BE2C (cell line): ENCODE measurements at places on chromosomes 2 and 18.
A peak's percentile ranks its signal among the peaks of the same experiment; 100 is the strongest.

GRCh38 chr2:197209742-197210408, 100.7 kb downstream of the ANKRD44 start:
- no peak for DNase-seq

DNA sequence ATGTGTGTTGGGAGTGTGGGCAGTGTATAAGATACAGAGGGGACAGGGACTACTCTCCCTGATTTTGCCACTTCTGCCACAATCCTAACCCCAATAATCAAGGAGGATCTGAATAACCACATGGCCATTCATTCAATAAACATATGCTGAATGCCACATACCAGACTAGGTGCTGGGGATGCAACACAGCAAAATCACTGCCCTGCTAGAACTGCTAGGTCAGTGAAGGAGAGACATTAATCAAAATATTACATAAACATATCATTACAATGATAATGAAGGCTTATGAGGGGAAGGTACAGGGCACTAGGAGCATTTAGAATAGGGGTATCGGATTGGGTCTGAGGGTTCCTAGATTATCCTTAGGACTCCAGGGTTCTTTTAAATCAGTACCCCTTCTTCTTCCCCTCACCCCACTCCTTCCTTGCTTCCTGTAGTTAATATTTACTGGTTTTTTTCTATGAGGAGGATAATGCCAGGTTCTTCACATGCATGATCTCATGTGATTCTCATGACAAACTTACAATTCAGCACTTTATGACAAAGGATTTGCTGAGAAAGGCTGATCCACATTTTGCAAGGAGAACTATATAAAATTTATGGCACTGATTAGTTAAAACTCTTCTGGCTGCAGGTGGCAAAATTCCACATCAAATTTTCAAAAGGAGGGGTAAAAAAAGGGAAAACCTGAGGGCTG, 56.4 kb upstream of the PCBP1 start:
- DNase-seq, result no peak

- no peak for DNase-seq
Measured at GRCh38 chr18:57627488-57627887, 5.9 kb upstream of the NARS1 start.

DNA sequence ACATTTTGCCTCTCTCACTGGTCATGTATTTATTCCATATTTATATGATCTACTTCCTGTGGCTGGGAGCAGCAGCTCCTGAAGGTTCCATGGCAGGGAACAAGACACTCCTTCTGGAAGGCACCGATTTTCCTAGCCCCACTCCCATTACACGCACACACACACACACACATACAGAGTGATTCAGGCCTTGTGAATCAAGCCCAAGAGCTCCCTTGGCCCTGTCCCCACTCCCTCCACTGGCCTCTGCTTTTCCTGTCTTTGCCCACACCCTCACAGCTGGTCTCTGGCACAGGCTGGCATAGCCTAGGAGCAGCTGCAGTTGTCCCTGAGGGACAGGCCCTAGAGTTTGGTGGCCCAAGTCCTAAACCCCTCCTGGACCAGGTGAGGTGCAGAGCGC, 201.7 kb downstream of the NAPG start:
- DNase-seq, result no peak

GRCh38 chr2:236503100-236503499, 66.5 kb upstream of the ACKR3 start:
- DNase-seq, result no peak

- no peak for DNase-seq
Measured at GRCh38 chr18:58339890-58340289, 289.0 kb downstream of the ALPK2 start.

- peak; percentile 3 for DNase-seq
Measured at GRCh38 chr2:240160291-240161086, 20.0 kb upstream of the OTOS start.
